Stimulated activated CD4-positive, alpha-beta T cell treated with anti-CD3 and anti-CD28 coated beads, Interleukin-2, amount 100 ng/mL, for 4 hours (primary cell): ENCODE measurements at places on chromosomes 16 and 17.

- DNase-seq, result no peak
Measured at GRCh38 chr17:41784207-41784744, 2.2 kb downstream of the JUP start.

GRCh38 chr17:59333836-59334235, 2.4 kb downstream of the YPEL2 start:
- DNase-seq, result no peak

GRCh38 chr16:88767546-88768070, 17.4 kb downstream of the PIEZO1 start:
- DNase-seq, result no peak

DNA sequence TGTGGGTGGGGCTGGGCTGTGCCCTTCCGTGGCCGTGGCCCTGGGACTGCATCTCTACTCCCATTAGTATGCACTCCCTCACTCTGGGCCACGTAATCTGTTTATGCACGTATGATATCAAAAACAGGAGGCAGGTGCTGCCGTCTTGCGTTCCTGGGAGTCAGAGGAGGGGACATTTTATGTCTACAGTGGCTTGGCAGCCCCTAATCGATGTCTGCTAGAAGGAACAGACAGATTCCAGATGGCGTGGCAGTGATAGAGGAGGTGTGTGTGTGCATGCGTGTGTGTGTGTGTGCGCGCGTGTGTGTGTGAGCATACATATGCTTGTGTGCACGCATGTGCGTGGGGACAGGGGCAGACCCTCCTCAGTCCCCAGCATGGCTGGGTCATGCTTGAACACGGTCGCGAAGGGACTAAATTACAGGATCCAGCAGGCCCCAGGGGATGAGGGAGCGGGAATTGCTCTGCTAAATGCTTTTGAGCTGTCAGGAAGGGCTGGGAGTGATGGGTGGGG, 44.7 kb downstream of the SREBF1 start:
- DNase-seq, result no peak

- DNase-seq, result no peak
Measured at GRCh38 chr17:56217921-56218320, 64.6 kb downstream of the ANKFN1 start.

DNA sequence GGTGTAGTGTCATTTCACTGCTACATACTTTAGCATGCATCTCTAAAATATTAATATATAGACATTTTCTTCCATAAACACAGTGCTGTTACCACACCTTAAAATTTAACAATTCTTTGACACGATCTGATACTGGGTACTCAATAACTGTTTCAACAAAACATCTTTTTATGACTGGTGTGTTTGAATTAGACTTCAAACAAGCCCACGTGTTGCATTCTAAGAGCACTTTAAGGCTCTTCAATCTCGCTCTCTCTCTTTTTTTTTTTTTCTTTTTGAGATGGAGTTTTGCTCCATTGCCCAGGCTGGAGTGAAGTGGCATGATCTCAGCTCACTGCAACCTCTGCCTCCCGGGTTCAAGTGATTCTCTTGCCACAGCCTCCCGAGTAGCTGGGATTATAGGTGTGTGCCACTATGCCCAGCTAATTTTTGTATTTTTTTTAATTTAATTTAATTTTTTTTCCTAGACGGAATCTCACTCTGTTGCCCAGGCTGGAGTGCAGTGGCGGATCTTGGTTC, 15.8 kb upstream of the SLC46A1 start:
- no peak for DNase-seq

DNA sequence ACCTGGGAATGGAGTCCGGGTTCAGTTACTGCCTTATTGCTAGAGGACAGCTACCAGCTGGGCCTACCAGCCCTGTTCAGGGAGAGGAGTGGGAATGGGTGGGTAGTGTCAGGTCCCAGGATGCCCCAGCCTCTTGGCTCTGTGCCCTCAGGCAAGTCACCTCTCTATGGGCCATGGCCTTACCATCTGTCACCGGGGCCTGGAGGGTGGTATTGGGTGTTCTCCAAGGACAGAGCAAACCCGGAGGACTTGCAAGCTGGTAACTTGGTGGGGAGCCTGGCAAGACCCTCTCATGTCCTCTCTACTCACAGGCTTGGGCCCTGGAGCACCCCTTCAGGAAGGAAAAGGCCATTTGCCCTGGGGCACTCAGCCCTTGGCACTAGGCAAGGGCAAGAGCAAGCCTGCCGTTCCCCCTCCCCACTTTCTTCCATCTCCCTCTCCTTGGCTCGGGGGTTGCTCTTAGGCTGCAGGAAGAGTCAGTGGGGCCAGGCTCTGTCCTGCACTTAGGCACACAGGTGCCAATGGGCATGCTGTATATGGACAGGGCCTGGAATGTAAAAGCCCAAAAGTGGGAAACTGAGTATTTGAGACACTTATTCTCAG, 170.0 kb upstream of the ZNF267 start:
- no peak for DNase-seq

GRCh38 chr16:56282451-56282850, 91.2 kb downstream of the GNAO1 start:
- no peak for DNase-seq

DNA sequence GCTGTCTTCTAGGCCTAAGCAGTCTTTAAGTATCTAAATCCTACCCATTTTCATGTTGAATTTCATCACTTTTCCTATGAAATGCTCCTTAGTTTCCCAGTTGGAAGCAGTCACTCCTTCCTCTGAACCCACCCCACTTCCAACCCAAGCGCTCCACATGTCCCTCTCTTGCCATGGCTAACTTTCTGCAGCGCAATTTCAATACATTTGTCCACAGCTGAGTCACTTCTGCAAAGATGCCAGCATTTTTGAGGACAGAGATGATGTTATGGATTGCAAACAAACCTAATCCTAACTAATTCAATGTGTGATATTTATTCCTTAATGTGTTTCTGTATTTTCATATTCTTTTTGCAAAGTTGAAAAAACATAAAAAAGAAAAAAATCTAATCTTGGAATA, 71.7 kb downstream of the HLF start:
- no peak for DNase-seq
